SJSA1 (cell line): ENCODE measurements at places on chromosomes 12 and 14.

GRCh38 chr14:103427485-103428443 lies 42.5 kb downstream of the MARK3 start:
- DNase-seq = no peak

DNA sequence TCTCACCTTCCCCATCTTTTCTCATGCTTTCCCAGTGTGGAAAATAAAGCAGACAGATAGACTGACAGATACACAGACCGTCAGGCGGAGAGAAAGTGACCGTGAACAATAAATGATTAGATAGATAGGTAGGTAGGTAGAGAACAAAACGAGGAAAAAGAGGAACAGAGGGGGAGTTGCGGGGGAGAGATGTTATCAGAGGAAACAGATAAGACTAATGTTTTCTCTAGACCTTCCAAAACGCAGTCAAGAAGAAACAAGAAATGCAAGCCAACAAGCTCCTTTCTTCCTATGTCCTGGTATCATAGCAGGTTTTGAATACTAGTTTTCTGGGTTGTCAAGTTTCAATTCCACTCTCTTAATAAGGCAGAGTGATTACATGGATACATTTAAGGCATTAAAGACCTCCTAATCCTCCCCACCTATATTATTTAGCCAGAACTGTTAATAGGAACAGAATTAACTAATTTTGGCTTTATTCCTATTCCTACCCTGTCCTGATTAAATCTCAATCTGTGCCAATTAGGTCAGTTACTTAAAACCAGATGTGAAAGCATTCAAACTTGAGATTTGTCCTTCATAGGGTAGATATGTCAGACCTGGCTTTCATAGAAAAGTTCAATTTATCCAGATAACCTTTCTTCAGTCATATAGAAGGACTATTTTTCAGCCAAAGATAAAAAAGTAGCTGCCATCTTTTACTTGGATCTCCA lies 89.0 kb upstream of the PTPRR start:
- no peak for DNase-seq

DNA sequence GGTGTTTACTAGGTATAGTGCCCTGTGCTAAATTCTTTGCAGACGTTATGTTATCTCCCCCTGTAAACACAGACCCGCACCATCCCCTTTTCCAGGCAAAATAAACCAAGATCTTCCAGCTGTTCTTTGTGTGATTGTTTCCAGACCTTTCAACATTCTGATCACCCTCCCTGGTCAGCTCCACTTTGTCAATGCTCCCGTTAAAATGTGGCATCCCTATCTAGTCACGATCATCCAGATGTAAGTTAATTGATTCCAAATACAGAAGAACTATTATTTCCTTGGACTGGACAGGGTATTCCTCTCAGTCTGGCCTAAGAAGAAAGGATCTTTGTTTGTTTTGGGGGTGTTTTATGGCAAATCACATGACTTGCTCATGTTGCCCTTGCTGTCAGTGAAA lies 127.6 kb upstream of the ARID2 start:
- no peak for DNase-seq

DNA sequence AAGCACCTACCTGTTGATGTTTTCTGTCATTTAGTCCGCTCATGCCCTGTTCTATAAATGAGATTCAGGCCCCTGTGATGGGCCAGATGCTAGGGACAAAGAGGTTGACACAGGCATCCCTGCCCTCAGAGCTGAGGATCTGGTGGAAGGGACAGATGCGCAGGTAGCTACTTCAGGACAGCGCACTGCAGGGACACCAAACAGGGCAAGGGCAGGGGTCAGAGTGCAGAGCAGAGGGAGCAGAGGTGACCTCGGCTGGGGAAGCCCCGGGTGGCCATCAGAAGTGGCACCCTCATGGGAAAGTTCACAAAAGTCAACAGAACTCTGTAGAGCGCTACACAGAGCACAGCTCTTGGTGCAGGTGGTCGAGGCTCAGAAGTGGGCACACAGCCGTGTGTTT lies 5.6 kb upstream of the PNMA1 start:
- no peak for DNase-seq
